ENCODE measurements at places on chromosomes 4 and X.

- H3K27me3 ChIP-seq: no peaks in the 10 kb centered on the region
- H3K4me1 ChIP-seq: no peaks in the 10 kb centered on the region
- no peaks in the 10 kb centered on the region for H3K36me3 ChIP-seq
These were observed 208.1 kb upstream of the EOLA2 start for GRCh38 chrX:150146271-150146896.

DNA sequence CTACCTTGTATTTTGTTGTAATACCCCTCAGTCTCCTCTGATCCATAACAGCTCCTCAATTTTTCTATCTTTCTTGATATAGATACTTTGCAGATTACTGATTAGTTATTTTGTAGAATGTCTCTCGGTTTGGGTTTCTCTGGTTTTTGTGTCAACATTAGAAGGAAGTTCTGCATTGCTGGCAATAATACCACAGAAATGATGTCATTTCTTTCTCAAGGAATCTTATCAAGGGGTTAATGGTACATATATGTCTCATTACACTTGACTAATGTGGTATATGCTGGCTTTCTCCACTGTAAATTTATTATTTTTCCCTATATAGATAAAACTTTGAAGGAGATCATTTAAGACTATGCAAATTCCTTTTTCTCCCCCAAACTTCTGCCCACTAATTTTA is 183.6 kb upstream of the DKK2 start:
- no peak overlapping the region for H3K4me3 ChIP-seq
- peaks cover 6% of the 10 kb centered on the region for H3K27me3 ChIP-seq
- no peak overlapping the region for H3K27ac ChIP-seq
- DNase-seq: no peak

- peaks cover 4% of the 10 kb centered on the region for H3K36me3 ChIP-seq
- no peak overlapping the region for H3K4me3 ChIP-seq
- peak overlapping the region; percentile 87 for H3K27ac ChIP-seq
- no peak for DNase-seq
These were observed 36.8 kb downstream of the NSD2 start for GRCh38 chr4:1907848-1908525.

- H3K36me3 ChIP-seq: no peaks in the 10 kb centered on the region
- H3K4me1 ChIP-seq: no peaks in the 10 kb centered on the region
- H3K27me3 ChIP-seq: no peaks in the 10 kb centered on the region
These were observed 67.0 kb upstream of the CXorf51A start for GRCh38 chrX:146881521-146881920.

GRCh38 chrX:44542567-44543325 is at the start of gene FUNDC1:
Gene FUNDC1, minus strand, starts transcription at chrX:44542859. Its CDS starts 27 bp downstream, at chrX:44542832.
- H3K4me1 ChIP-seq: peaks cover 17% of the 10 kb centered on the region
- DNase-seq: peak; percentile 83
- peaks cover 2% of the 10 kb centered on the region for H3K36me3 ChIP-seq
- peak within 1 kb of the TSS; percentile 71 for H3K27ac ChIP-seq
- H3K4me3 ChIP-seq: peak within 1 kb of the TSS; percentile 92
- H3K27me3 ChIP-seq: no peaks in the 10 kb centered on the region

DNA sequence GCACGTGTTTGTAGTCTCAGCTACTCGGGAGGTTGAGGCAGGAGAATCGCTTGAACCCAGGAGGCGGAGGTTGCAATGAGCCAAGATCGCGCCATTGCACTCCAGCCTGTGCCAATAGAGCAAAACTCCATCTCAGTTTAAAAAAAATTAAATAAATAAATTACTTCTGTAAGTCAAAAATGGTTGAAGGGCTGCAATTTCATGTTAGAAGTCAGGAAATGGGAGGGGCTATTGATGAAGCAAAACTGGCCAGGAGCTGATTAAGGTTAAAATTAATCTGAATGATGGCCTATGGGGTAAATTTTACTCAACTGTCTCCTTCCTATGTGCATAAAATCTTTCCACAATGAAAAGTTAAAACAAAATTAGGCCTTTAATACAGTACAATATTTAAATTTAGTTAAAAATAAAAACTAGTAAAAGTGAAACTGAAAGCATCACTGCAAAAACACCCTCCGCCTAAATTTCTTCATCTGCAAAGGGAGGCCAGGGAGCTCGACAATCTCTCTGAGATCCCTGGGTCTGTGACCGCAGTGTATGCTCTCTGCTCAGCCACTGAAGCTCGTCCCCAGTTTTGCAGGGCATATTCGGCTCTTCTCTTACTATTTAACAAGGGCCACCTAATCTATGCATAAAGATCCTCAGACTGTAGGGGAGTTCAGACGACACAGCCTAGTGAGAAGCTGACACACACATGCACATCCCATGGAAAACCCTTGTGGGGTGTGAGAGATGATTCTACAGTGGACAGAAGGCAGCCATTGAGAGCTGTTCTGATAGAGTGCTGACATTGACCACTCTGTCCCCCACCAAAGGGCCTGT is 57.2 kb downstream of the IRF2 start:
- H3K4me1 ChIP-seq: peaks cover 59% of the 10 kb centered on the region
- H3K36me3 ChIP-seq: peaks cover 2% of the 10 kb centered on the region
- H3K4me3 ChIP-seq: peak overlapping the region; percentile 84
- DNase-seq: no peak
- H3K27me3 ChIP-seq: no peaks in the 10 kb centered on the region

GRCh38 chrX:41145920-41146608 is 60.8 kb downstream of the USP9X start:
- no peak for DNase-seq
- H3K36me3 ChIP-seq: no peaks in the 10 kb centered on the region
- H3K27ac ChIP-seq: no peak overlapping the region
- peaks cover 2% of the 10 kb centered on the region for H3K4me1 ChIP-seq
- H3K27me3 ChIP-seq: no peaks in the 10 kb centered on the region

GRCh38 chr4:190020790-190021717 is 6.0 kb downstream of the FRG2 start:
- peaks cover 15% of the 10 kb centered on the region for H3K36me3 ChIP-seq
- peaks cover 46% of the 10 kb centered on the region for H3K27me3 ChIP-seq
- peak overlapping the region; percentile 82 for H3K4me3 ChIP-seq
- H3K27ac ChIP-seq: peak overlapping the region; percentile 56

DNA sequence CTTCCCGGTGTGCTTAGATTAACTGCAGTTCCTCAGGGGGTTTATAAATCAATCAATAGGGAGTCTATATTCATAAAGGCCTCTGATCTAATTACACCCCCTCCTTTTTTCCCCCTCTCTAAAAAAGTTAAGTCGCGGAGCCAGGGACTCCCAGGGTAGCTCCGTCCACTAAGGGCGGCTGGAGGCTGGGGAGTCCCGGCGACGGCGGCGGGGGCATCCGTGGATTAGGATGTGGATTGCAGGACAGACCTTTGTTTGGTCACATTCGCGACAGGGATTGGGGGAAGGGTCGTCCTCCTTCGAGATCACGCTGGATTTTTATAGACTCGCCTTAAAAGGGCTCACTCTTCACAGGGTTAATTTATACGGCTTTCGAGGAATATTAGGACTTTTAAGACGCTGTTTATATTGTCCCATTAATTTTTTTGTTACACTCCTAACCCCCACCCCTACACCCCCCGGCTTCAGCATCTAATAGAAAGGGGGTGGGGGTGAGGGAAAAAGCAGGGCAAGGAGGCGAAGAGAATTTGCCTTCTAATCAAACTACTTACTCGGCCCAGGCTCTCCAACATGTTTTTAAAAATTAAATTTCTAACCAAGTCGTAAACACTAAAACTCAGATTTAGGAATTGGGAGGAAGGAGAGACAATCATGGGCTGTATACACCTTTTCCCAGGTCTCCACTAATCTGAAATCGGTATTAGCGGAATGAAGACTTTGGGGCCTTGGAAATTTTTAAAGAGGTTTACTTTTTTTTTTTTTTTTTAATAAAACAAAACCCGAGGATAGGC is 8.5 kb downstream of the PITX2 start:
- H3K27ac ChIP-seq: peak overlapping the region; percentile 63
- no peak for DNase-seq
- H3K27me3 ChIP-seq: peaks cover 86% of the 10 kb centered on the region

Data from T-helper 17 cell (primary cell).